AG04449 (cell line): ENCODE measurements at places on chromosomes 6 and 20.

DNA sequence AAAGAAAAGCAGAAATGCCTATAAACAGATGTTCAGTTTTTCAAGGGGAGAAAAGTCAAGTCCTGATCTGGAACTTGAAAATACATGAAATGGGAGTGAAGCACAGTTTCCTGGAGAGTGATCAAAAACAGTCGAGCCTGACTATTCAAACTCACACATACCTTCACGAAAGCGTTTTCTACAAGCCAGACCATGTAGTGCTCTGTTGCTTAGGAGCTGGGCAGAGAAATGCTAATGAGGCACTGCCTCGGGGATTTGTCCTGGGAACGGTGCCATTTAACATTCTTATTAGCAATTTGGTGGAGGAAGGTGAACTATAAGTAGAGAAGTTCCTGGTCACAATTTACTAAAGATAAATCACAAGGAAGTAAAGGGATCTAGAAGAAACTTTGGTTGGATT is 5.9 kb downstream of the NHSL1 start:
- DNase-seq, result peak; percentile 34

- DNase-seq, result no peak
Measured at GRCh38 chr6:159108426-159108985, 60.7 kb upstream of the FNDC1 start.

- DNase-seq, result no peak
Measured at GRCh38 chr20:49444553-49444990, 37.9 kb downstream of the KCNB1 start.

DNA sequence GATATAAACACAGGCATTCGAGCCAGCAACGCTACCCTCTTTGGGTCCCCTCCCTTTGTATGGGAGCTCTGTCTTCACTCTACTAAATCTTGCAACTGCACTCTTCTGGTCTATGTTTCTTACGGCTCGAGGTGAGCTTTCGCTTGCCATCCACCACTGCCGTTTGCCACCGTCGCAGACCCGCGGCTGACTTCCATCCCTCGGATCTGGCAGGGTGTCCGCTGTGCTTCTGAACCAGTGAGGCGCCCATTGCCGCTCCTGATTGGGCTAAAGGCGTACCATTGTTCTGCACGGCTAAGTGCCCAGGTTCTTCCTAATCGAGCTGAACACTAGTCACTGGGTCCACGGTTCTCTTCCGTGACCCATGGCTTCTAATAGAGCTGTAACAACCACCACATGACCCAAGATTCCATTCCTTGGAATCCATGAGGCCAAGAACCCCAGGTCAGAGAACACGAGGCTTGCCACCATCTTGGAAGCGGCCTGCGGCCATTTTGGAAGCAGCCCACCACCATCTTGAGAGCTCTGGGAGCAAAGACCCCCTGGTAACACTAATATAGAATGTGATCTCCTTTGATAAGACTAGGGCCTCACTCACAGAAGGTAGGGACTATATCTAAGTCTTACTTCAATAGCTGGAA is 973 bp downstream of the UBD start:
- DNase-seq, result no peak

GRCh38 chr6:167154895-167155294 is 2.9 kb downstream of the GPR31 start:
- DNase-seq, result no peak

- no peak for DNase-seq
Measured at GRCh38 chr6:116206231-116206903, 47.5 kb downstream of the TSPYL4 start.

- peak; percentile 24 for DNase-seq
Measured at GRCh38 chr20:61127311-61128039, 124.6 kb upstream of the CDH4 start.

- DNase-seq, result no peak
Measured at GRCh38 chr6:125534430-125535263, 214.8 kb upstream of the HEY2 start.

- no peak for DNase-seq
Measured at GRCh38 chr6:132865829-132866228, 51.5 kb downstream of the RPS12 start.

GRCh38 chr6:114061116-114061515 is 90.2 kb upstream of the HDAC2 start:
- no peak for DNase-seq

GRCh38 chr6:76465410-76465809 is 392.9 kb upstream of the IMPG1 start:
- no peak for DNase-seq

GRCh38 chr20:59117526-59117925 is 46.1 kb upstream of the ZNF831 start:
- DNase-seq, result no peak

GRCh38 chr6:1574890-1575209 is 34.9 kb upstream of the FOXC1 start:
- DNase-seq, result no peak

DNA sequence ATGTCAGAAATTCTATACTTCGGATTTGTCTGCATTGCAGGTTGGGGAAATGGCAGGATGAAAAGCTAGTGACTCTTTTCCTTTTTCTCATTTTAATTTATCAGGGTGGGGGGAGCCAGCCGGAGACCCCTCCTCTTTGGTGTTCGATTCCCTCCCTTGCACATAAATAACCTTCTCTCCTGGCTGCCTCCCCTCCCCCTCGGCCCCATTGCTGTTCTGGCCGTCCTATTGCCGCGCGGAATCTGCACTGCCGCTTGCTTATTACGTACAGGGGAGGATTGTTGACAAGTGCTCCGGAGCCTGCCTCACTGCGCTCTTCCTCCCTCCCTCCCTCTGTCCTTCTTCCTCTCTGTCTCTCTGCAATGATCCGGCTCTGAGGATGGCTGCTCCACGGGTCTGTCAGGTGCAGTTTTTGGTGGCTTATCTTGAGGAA is 154.7 kb downstream of the JARID2 start:
- no peak for DNase-seq

GRCh38 chr6:144606083-144606482 is 320.9 kb downstream of the UTRN start:
- no peak for DNase-seq

DNA sequence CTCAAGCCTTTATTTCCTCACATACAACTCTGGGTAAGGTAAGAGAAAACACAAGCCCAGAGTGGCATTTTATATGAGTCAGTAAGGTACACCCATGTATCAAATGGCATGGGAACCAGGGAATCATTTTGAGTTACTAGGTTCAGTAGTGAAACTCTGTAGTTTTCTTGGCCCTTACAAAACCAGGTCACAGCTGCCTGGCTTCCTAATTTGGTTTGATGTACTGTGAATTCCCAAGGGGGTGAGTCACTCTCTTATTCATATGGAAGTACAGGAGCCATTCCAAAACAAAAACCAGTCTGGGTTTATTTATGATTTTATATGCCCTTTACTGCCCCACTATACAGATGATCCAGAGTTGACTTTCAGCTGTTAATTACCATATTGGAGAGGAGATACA is 70.7 kb downstream of the PDE7B start:
- DNase-seq, result peak; percentile 93

GRCh38 chr20:52432740-52433139 is 241.2 kb upstream of the ZFP64 start:
- DNase-seq, result no peak

DNA sequence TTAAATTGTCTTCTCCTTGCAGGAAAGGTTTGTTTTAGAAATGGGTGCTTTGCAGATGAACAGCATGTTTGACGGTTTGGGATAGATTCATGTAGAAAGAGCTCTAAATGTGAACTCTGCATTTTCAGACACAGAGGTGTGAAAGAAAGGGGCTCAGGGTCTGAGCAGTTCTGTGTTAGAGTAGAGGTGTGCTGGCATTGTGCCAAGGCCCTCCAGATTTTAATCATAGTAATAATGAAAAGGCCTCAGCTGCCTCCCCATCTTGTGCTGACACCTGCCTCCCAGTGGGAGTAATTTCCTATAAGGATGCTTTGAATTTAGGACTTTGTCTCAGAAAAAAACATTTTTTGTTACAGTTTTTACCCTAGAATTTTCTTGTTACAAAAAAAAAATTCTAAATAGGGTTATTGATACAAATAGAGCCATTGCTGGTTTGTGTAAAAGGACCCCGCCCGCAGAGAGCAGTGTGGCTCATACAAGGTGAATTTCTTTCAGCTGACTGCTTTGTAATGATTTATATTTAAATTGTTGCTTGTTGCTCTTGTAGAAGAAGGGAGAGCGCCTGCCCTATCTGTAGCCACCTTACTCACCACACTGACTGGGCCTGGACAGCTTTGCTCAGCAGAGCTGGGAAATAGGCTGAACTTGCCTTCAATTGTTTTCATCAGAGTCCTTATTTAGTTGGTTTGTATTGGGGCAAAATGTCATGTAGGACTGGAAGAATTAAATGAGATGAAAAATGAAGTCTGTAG is 294.5 kb downstream of the ZFAND3 start:
- DNase-seq, result no peak

DNA sequence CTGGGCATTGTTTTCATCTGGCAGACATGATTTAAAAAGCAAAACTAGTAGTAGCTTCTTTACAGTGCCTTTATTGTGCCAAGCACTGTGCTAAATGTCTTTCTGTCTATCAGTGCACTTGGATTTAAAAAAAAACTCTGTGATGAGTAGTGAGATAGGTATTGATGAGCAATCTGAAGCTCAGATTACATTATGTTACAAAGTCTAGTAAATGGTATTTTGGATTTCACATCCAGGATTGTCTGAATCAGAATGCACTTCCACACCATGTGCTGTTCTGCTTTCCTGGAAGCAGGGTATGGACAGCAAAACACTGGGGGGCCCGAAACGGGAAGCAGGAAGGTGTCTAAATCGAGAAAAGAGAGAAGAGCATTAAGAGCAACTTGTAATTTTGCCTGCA is 103.4 kb upstream of the CCN2 start:
- no peak for DNase-seq

- DNase-seq, result no peak
Measured at GRCh38 chr6:145372671-145373151, 362.6 kb downstream of the EPM2A start.

GRCh38 chr20:31644701-31645100 is 7.0 kb downstream of the COX4I2 start:
- DNase-seq, result no peak

DNA sequence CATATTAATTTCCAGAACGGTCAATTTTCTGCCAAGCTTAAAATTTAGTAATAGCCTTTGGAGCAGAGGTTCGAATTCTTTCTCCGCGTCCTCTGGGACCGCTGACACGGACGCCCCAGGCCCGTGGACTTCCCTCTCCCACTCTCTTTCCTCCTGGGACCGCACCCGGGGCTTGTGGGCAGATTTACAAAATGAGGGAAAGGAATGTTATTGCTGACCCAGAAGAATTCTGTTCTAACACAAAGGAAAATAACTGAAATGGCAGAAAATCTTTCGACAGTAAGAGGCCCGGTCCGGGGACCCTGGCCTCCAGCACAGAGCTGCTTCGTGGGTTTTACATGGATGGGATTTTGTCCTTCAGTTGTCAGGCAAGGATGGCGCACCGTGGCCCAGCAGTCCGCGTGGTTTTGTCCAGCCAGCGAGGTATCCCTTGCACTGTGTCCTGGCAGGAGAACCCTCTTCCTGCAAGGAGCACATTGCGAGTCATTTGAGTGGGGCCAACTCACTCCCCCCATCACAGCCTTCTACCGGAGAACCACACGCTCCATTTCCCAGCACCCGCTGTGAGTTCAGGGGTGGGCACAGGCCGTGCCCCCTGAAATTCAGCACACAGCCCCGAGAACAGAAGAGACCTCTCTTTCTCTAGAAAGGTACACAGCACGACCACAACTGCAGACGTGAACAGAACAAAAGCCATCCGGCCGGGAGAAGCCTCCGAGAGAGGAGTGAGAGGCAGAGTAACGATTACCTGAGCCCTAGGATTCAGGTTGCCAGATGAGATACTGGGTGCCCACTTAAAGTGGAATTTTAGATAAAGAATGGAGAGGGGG is 106.0 kb upstream of the AFDN start:
- no peak for DNase-seq

- DNase-seq, result no peak
Measured at GRCh38 chr6:137705160-137706082, 161.6 kb upstream of the TNFAIP3 start.

DNA sequence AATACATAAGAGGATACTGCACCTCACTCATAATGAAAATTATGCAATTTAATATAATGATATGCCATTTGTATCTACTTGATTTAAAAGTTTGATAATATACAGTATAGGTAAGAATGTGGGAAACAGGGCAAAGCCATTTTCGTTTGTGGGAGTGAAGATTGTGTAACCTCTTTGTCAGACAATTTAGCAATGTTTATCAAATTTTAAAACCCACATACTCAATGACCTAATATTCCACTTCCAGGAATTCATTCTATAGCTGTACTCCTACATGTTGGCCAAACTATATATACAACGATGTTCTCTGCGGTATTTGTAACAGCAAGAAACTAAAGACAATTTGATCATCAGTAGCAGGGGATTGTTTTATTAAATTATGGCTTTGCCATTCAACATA is 17.8 kb upstream of the FKBP5 start:
- DNase-seq, result no peak

DNA sequence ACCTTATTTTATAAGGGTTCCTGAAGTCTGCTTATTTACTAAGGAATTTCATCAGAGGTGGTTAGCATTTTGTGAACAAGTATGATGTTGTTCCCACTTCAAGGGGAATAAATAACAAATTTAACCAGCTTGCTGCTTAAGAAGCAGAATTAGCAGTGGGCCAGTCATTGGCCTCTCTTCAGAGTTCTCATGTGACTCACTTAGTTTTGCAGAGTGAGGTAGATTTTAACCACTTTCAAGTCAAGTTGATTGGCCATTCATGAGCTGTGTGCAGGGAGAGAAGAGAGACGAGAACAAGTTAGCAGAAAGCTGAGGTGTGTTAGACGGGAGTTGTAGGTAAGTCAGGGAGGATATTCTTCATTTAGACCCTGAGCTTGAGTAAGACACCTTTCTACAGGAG is 18.1 kb downstream of the TOP1 start:
- DNase-seq, result no peak

DNA sequence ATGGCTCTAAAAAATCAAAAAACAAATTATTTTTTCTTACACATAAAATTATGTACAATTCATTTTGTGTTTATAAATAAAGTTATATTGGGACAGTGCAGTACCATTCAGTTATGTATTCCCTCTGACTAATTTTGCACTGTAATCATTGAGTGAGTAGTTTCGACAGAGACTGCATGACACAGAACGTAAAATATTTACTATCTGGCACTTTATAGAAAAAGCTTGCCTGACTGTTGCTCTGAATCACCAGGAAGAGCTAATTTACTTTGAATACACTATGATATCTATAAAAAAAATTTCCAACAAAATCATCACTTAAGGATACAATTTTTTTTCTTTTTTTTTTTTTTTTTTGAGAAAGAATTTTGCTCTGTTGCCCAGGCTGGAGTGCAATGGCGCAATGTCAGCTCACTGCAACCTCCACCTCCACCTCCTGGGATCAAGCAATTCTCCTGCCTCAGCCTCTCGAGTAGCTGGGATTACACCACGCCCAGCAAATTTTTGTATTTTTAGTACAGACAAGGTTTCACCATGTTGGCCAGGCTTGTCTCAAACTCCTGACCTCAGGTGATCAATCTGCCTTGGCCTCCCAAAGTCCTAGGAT is 11.0 kb upstream of the KHDC1L start:
- peak; percentile 83 for DNase-seq

- no peak for DNase-seq
Measured at GRCh38 chr6:52191824-52192223, 5.6 kb downstream of the IL17A start.

GRCh38 chr20:48669946-48670605 is 157.7 kb downstream of the PREX1 start:
- no peak for DNase-seq
